ENCODE measurements at places on chromosomes 6 and 20.

DNA sequence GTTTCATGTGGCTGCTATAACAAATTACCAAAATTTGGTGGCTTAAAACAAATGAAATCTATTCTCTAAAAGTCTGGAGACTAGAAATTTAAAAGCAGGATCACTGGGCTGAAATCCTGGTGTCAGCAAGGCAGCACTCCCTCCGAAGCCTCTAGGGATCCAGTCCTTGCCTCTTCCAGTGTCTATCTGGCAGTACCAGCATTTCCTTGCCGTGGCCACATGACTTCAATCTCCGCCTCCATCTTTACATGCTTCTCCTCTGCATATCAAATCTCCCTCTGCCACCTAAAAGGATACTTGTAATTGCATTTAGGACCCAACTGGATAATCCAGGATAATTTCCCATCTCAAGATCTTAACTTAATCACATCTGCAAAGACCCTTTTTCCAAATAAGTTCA lies 30.2 kb downstream of the ARHGAP18 start:
- DNase-seq = no peak

- peak; percentile 55 for DNase-seq
These were observed 31.4 kb upstream of the MARCKS start for GRCh38 chr6:113825781-113826180.

DNA sequence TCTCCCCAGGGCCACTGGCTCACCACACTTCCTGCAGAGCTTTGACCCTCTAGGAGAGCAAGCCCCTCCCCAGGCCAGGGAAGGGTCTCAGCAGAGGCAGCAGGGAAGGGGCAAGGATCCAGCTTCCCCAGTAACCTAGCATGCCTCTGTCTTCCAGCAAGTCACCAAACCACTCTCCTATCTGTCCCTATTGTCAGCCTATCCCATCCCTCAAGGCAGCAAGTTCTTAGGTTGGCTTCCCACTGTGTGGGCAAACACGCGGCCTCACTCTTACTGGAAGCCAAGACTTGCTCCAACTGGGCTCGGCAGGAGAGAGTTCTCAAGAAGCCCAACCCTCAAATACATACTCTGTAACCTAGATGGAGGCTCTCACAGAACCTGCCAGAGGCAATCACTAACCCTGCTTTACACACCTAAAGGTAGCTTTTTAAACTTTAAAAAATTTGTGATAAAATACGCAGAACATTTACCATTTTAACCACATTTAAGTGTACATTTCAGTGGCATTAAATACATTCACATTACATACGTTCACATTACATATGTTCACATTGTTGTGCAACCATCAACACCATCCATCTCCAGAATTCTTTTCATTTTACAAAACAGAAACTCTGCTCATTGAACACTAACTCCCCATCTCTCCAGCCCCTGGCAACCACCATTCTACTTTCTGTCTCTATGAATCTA lies 58.5 kb downstream of the MRPL14 start:
- DNase-seq = no peak

DNA sequence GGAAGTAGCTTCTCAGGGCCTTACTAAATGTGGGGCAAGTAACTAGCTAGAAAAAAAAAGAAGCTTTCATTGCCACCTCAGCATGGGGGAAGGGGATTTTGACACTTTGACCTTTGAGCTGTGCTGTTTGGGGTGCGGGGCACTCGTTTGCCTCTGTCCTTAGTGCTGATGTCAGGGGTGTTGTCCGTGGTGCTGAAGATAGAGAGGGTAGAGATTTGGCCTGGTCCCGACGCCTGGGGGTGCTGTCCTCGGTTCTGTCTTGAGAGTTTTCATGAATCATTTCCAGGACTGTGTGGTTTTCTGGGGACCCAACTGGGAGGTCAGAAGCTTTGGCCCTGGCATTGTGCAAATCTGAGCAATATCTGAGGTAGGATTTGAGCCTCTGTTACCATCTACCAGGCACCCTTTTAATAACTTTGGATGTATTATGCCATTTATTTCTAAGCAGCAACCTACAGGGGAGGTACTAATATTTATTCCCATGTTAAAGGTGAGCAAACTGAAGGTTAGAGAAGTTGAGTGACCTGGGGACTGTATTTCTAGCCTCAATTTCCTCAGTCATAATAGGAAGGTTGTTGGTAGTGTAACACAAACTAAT lies 78.0 kb downstream of the DLGAP4 start:
- peak; percentile 29 for DNase-seq

DNA sequence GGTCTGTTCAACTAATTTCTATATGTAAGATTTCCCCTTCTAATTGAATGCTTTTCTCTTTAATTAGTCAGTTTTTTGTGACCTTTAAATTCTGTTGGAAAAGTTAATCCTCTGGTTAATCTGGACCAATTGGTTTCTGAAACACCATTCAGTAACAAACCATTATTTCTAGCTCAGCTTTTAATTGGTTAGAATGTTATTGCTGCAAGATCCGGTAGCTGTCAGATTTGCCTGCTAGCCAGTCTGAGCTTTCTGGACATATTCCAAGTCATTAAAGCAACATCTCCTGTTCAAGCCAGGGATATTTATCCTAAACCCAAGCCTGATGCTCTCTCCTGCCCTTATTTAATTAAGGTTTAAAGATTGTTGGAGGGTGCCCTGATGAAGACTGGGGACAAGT lies 55.1 kb upstream of the FBXL4 start:
- peak; percentile 65 for DNase-seq

GRCh38 chr6:56699066-56699654 lies 56.5 kb upstream of the DST start:
- DNase-seq = peak; percentile 52

DNA sequence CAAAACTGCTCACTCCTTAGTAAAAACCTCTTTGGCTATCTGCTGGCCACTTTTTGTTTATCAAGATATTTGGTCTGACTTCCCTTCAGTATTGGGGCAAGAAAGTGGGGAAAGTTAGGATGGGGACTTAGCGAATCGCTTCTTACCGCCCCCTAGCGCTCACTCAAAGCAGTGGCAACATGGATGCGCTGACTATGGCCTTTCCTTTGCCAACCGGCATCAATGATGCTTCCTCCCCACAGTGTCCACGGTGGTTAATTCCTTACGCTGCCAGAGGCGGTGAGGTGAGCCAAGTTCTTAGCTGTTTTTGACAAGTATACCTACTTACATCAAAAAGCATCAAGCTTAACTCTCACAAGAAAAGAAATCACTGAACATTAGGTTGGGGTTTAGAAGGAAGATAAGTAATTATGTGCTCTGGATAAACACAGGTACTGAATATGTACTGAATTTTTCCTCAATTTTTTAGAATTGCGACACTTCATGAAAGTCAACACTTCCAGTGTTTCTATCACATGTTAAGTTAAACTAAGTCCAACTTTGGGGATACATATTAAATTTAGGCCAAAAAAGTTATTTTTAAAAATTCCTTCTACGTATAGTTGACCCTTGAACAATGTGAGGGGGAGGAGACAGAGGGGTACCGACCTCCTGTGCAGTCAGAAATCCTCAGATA lies 86.7 kb downstream of the GMDS start:
- no peak for DNase-seq

- DNase-seq = no peak
These were observed 36.6 kb downstream of the PTPN1 start for GRCh38 chr20:50546729-50547314.

GRCh38 chr6:101422251-101422650 lies 28.7 kb downstream of the GRIK2 start:
- DNase-seq = no peak

DNA sequence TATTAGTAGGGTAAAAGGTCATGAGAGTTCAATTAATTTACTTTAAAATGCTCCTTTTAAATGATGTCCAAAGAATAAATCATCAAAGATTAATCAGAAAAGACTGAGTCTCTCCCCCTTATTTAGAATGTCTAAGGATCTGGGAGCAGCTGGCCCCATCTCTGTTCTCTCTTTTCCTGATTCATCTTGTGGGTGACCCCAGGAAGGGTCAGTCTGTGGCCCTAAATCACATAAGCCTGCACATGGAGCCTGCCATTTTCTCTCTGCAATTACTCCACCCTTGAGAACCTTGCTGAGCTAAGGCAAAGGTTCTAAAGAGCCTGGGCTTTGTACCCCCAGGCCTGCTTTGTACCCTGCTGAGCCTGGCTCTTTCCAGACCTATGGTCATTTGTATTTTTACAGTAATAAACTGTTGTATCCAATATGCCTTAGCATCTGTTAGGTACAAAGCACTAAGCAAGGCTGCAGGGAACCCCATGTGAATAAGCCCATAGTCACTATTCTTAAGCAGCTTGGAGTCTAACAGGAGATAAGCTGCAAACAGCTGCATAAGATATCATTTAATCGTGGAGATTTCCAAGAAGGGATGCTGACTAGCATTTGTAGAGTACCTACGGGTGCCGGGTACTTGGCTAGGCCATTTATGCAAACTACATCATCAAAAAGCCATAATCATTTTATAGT lies 431.0 kb upstream of the MARCKS start:
- no peak for DNase-seq

GRCh38 chr20:37296371-37296770 lies 6.9 kb downstream of the MANBAL start:
- DNase-seq = no peak

GRCh38 chr6:139436200-139436956 lies 61.9 kb upstream of the CITED2 start:
- DNase-seq = peak; percentile 24

- DNase-seq = no peak
These were observed 979.0 kb downstream of the KIF16B start for GRCh38 chr20:15594158-15594695.

DNA sequence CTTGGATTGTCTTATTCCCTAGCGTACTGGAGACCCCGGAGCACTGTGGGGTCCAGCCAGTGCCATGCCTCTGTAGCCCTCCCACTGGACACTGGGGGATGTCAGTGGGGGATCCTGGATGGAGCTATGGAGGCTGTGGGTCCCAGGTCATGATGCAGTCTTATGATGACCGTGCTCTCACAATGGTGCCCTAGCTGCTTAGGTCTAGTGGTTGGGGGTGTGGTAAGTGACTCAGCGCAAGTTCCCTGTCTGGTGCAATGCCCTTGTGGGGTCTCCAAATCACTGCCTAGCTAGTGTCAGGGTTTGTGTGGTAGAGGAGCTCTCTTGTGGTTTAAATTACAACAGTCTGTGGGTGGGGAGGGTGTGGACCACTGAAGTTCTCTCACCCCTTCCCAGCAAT lies 135.4 kb downstream of the CDC5L start:
- DNase-seq = no peak

DNA sequence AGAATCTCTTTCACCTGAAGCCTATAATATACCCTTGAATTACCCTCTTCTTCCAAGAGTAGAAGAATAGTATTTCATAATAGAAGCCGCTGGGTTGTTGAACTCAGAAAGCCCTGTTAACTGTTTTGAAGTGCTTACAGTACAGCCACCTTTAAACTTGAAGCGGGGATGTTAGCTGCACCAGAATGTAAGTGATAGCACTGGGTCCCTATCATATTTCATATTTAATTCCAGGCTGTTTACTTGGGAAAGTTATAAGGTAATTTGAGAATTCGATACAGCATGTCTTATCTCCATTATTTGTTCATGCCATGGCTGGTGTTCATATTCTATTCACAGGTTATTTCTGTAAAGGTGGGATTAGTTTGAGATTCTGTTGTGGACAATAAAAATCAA lies 63.5 kb upstream of the VSTM2L start:
- DNase-seq = no peak

DNA sequence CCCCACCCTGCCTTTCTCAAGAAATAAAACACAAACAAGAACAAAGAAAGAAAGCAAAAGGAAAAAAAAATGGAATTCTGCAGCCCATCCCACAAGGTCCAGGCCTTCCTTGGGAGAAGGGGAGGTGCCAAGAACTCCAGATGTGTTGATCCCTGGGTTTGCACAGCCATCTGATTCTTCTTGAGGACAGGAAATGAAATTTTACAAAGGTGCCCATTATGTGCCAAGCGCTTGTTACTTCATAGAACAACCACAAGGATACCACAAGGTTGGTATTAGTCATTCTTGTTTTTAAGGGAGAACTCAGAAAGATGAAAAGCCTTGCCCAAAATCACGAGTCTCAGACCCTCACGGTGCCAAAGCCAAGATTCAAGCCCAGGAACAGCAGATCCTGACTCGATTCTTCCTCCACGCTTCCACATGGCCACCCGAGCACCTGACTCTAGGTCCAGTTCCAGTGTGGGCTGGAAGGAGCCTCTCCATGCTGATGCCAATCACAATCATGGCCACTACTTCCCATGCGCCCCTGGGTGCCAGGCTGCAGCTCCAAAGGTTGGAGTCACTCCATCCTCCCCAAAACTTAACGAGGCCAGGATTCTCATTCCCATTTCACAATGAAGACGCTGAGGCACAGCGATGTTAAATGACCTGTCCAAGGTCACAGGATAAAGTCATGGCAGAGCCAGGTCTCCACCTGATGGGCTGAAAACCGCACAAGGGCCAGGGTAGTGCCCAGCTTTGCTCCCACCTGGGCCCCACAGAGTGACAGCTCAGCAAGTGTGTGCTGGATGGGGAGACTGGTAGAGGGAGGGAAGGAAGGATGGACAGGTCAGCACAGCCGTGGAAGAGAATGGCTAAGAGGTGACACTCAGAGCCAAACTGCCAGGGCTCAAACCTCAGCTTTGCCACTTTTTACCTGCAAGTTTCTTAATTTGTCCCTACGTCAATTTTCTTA lies 66.7 kb upstream of the TOP1 start:
- no peak for DNase-seq

DNA sequence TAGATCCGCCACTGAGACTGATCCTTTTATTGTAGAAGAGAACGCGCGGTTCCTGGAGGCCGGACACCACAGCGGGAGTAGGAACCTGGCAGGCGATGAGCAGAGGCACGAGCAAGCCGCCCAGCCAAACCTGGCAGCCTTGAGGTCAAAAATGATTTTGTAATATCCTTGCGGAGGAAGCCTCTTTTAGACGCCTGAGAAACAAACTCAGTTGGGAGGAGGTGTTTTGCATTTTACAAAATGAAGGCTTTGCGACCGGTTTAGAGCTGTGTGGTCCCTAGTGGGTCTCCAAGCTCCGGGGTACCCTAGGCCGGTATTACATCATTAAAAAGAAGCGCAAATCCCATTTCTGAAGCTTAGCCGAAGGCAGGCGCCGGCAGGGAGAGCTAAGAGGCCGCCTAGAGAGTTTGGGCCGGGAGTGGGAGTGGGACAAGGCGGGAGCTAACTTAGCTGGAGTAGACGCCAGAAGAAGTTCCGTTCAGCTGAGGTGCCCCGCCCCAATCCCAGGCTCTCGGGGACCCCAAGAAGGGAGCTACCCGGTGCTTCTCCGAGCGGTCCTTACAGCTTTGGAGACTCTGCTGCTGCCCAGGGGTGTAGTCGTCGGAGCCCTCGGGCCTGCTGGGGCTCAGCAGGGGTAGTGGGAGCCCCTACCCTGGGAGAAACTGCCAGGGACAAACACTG lies 1.9 kb upstream of the TBX18 start:
- no peak for DNase-seq

DNA sequence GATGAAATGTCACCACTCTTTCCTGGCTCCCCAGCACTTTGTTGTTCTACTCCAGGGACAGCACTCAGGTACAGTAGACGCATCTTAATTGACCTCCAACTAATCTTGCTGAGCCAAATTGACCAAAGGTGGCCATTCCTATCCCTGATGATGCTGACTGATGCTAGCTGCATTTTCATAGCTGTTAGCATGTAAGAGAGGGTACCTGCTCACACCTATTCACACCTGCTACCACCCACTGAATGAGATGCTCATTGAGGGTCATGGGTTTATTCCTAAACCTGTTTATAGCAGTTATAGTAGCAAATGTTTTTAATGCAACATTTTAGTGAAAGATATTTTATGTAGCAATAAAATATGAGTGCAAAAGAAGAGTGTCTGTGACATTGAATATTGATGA lies 145.1 kb downstream of the CARMIL1 start:
- no peak for DNase-seq
